ENCODE measurements at places on chromosomes 7 and 10.

- DNase-seq, result no peak
Observed at GRCh38 chr10:77801474-77802161, 124.9 kb downstream of the DLG5 start.

- DNase-seq, result no peak
Observed at GRCh38 chr10:106696239-106696638, 468.3 kb downstream of the SORCS1 start.

- DNase-seq, result no peak
Observed at GRCh38 chr7:22672846-22673680, 53.9 kb upstream of the IL6 start.

DNA sequence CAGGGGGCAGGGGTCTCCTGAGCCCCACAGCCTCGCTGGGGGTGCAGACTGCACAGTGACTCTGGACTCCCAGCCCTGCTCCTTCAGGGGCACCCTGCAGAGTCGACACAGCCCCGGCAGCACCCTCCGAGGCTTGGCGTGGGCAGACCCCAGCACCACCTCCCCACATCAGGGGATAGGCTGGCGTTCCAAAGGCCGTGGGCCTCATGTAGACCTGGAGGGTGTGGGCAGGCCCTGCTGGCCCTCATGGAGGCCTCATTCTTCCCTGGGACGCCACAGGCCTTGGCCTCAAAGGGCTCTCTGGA is 265.9 kb downstream of the ELFN1 start:
- no peak for DNase-seq

GRCh38 chr7:88396948-88397322 is 90.2 kb upstream of the STEAP4 start:
- no peak for DNase-seq

DNA sequence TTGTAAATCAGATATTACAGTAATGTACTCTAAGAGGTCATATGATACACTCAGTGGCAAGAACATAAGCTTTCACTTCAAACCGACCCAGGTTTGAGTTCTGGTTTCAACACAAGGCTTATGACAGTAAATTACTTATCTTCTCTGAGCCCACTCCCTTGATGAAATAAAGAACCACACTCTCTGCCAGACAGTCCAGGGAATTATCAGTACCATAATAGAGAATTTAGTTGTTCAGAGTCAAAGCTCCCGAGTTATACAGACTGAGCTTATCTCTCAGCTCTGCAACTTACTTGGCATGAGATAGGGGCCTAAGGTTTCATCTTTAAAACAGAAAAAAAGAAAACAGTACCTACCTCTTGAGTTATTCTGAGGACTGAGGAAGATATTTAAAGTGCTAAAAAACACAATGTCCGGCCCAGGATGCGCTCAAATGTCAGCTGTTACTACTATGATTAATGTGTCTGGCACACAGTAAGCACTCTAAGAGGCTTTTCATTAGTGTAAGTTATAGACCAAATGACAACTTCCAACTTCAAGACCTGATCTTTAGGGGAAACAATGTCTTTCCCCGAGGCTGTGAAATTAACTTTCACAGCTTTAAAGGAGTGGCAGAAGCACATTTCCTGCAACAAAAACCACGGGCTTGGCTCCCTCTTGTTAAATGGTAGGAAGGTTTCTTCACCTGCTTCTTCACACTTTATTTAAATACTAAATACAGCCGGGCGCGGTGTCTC is 38.1 kb downstream of the UBE2H start:
- DNase-seq, result no peak

- no peak for DNase-seq
Observed at GRCh38 chr7:45921699-45922519, 837 bp upstream of the IGFBP3 start.

DNA sequence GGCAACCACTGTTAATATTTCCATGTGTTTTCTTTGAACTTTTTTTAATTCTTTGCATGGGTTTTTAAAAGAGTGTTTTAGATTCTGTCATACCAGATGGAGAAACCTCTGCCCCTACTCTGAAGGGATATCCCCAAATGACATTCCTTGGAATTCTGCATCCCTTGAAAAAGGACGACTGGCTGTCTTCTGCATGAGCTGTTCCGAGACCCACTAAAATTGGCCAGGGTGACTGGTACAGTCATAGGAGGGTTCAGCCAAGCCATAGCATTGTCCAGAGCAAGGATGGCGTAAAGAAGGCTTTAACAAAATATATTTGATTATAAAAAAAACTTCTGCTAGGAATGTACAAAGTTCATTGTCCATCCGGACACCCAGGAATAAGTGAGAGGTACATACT is 952.9 kb downstream of the NRG3 start:
- DNase-seq, result no peak

- DNase-seq, result no peak
Observed at GRCh38 chr7:149859876-149860275, 13.9 kb upstream of the ATP6V0E2 start.

GRCh38 chr7:70313687-70314086 is 715.4 kb downstream of the AUTS2 start:
- no peak for DNase-seq

DNA sequence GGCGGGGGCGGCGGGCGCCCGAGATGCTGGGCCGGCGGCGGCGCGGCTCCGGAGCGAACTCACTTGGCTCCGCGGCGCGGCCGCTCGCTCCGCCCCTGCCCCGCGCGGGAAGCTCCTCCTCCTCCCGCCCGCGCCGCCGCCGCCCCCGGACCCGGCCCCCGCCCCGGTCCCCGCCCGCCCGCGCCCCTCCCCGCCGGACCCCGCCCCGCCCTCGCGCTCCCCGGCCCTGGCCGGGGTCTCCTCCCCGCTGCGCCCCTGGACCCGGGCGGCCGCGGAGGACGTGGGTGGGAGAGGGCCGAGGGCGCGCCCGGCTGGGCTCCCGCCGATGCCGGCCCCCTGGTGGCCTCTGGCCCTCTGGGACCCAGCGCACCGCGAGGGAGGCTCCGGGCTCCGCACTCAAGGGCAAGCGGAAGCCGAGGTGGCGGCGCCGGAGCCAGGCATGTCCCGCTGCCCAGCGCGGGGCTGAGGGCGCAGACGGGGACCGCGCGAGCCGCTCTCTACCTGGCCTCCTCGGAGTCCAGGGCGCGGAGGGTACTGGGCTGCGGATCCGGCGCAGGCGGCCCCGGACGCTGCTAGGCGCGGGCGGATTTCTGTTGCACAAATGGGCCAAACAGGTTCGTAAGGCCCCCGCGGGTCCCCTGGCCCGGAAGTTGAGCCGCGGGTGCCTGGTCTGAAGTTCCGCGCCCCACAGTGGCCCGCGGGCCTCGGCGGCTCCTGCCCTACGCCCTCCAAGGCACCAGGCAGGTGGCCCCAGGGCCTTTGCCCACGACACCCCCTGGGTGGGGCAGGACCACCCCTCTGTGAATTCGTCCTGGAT is at the start of gene TCERG1L:
Gene TCERG1L (minus strand): TSS at position 61 of the 817 bp plus-strand sequence. CDS start 86 bp downstream, outside the sequence.
- DNase-seq, result peak; percentile 68

- DNase-seq, result no peak
Observed at GRCh38 chr7:80821771-80822319, 97.0 kb downstream of the SEMA3C start.

DNA sequence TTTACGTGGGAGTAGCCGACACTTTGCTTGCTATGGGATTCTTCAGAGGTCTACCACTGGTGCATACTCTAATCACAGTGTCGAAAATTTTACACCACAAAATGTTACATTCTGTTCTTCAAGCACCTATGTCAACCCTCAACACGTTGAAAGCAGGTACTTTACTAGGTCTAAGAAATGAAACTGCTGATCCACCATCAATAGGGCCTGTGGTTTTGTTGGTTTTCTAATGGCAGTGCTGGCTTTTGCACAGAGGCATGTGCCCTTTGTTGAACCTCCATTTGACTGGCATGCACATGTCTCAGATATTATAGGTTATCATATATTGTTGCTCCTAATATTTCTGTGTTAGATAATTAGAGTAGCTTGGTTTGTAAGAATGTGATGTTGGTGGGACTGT is 123.8 kb downstream of the CFTR start:
- no peak for DNase-seq

DNA sequence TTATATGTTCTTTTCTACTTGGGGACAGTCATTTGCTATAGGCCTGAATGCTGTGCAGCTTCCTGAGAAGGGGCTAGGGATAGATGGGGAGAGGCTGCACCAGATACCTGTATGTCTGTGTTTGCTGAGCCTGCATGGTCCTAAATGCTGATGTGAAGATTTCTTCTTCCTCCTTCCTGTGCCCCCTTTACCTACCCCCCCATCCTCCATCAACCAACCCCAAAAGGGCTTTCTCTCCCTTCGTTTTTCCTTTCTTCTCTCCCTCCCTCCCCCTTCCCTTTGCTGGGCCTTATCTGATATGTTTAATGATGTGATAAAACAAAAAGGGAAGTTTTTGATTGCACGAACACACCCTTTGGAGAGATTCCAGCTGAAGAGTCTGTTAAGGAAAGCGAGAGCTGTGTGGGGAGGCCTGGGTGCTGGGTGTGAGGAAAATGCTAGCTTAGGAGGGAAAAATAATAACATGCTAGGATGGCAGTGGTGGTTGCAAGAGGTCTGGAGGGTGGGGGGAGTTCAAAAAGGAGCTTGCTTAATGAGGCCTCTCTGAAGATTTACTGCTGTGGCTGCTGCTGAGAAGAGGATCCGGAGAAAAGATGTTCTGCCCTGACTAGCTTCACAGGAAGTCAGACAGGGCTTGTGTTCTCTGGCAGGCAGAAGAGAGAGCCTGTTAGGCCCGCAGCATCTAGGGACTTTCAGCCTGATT is 101.8 kb downstream of the SAMD9 start:
- DNase-seq, result no peak

- DNase-seq, result no peak
Observed at GRCh38 chr10:31422634-31423033, 103.6 kb downstream of the ZEB1 start.

GRCh38 chr7:46139079-46139478 is 218.0 kb upstream of the IGFBP3 start:
- no peak for DNase-seq

DNA sequence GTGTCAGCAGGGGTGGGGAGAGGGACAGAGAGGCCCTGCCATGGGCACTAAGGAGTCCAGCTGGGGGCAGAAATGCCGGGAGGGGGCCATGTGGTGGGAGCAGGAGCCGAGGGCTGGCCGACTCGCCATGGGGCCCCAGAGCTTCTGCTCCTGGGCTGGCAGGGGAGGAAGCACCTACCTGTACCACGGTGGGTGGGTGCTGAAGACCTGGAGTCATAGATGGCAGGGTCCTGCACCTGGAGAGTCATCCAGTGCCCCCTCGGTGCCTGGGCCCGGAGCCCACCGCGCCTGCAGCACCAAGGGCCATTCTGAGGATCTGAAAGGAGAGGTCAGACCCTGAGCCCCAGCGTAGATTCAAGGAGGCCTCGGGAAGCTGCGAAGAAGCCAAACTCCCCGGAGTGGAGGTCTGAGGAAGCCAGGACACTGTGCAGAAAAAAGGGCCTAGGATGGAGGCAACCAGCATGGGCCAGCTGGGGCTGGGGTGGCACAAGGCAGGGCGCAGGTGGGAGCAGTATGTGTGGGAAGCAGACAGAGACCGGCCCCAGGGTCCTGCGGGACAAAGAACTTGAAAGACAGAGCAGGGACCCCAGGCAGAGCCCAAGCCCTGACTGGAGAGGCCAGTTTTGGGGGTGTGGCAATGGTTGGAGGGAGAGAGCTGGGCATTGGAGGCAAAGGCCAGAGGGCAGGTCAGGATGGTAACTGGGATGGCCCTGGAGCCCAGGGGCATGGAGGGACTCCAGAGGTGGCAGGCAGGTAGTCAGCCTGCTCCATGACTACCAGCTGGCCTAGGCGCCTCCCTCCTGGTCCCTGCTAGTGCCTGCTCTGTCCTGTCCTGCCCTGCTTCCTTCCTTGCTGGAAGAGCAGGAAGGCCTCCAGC is 26.7 kb upstream of the SMARCD3 start:
- no peak for DNase-seq

All from NCI-H2081 (cell line).